Esophagus muscularis mucosa (tissue), 4 donors: ENCODE measurements at places on chromosomes 3 and 15. TPM values are rescaled to one million over a fixed set of nuclear protein-coding genes. Genes with fewer than 3 reads are reported as not detected.

DNA sequence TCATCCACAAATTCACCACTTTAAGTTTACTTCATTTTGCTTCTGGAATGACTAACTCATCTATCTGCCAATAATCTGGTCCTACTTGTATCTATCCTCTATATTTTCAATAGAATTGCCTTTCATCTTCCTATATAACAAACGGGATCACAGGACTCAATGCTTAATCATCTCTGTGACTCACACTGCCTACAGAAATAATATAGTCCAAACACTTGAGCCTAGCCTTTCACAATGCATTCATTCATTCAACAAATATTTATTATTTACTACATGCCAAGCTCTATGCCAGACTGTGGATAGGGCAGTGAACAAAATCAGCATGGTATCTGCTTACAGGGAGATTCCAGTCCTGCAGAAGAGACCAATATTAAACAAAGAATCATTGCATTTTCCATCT, 16.6 kb upstream of the AGTR1 start:
- no peak for DNase-seq
- no peaks in the 10 kb centered on the region for H3K36me3 ChIP-seq
- no peak overlapping the region for H3K27ac ChIP-seq
- no peaks in the 10 kb centered on the region for H3K27me3 ChIP-seq
- no peak overlapping the region for H3K4me3 ChIP-seq

The GPR176 gene
- 1.7 TPM for total RNA-seq

DNA sequence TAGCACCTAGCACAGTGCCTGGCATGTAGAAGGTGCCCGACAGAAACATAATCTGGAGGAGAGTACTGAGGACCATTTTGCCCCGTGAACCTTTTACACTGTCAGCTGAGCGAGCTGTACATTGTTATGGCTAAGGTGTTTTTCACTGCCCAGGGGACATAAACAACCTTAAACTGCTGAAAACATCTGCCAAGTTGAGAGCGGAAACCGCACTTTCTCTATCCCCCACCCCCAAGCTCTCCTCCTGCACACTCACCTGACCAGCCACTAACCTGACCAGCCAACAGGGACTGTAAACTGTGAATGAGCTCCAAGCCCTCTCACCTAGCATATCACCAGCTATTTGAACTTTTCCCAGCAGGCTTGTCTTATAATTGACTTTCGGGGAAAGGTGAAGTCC, 17.6 kb downstream of the RAB43 start:
- peaks cover 11% of the 10 kb centered on the region for H3K36me3 ChIP-seq
- H3K4me1 ChIP-seq, result peaks cover 18% of the 10 kb centered on the region
- no peak overlapping the region for H3K27ac ChIP-seq

GRCh38 chr3:22585504-22585903, 617.6 kb upstream of the UBE2E2 start:
- no peaks in the 10 kb centered on the region for H3K36me3 ChIP-seq
- H3K4me1 ChIP-seq, result no peaks in the 10 kb centered on the region
- H3K27me3 ChIP-seq, result no peaks in the 10 kb centered on the region
- H3K27ac ChIP-seq, result no peak overlapping the region
- DNase-seq, result no peak
- H3K4me3 ChIP-seq, result no peak overlapping the region

GRCh38 chr15:87300146-87300545, 956.4 kb downstream of the NTRK3 start:
- H3K4me3 ChIP-seq, result no peak overlapping the region
- H3K27ac ChIP-seq, result no peak overlapping the region
- no peaks in the 10 kb centered on the region for H3K36me3 ChIP-seq
- no peaks in the 10 kb centered on the region for H3K4me1 ChIP-seq
- DNase-seq, result no peak

DNA sequence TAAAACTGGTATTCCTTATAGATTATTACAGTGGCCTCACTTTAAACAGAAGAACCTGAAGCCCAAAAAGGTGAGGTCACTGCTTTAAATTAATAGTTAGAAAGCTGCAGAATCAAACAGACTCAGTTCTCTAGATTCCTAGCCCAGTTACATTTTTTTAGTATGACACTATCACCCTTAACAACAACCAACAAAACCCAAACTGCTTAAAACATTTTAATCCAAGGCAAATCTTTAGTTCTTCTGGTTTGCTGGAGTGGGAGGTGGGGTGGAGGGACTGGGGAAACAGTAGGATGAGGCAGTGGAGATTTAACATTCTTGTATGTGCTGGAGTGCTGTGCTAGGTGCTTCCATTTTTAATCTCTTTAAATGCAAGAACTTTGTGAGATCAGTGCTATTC, 631.6 kb upstream of the KCNMB2 start:
- H3K36me3 ChIP-seq, result no peaks in the 10 kb centered on the region
- no peak overlapping the region for H3K4me3 ChIP-seq
- H3K4me1 ChIP-seq, result peaks cover 33% of the 10 kb centered on the region
- peak overlapping the region; percentile 78 for H3K27ac ChIP-seq

The ADGRG7 gene
- total RNA-seq, result not detected

The GATA2 gene
- total RNA-seq, result 16.9 TPM

- H3K27ac ChIP-seq, result no peak overlapping the region
- DNase-seq, result no peak
- peaks cover 34% of the 10 kb centered on the region for H3K4me1 ChIP-seq
- no peak overlapping the region for H3K4me3 ChIP-seq
These were observed 190.2 kb downstream of the RORA start for GRCh38 chr15:61038910-61039309.
